ENCODE measurements at places on chromosomes 4 and X.

DNA sequence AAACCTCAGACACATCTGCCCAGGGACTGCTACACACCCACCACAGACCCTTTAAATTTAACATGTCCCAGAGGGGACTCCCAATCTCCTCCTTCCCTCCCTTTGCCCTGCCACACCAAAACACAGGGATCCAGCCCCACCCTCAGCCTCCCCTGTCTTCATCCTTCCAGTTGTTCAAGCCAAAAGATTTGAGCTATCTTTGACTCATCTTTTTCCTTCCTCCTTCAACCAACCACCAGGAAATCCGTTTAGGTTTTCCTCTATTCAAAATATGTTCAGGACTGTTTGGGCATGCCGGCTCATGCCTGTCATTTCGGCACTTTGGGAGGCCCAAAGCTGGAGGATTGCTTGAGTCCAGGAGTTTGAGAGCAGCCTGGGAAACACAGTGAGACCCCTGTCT lies 6.9 kb upstream of the STK32B start:
- no peak for DNase-seq

GRCh38 chr4:38904090-38904666 lies 36.6 kb downstream of the FAM114A1 start:
- DNase-seq: no peak

GRCh38 chr4:81337211-81337610 lies 122.2 kb upstream of the PRKG2 start:
- no peak for DNase-seq

- no peak for DNase-seq
These were observed 37.2 kb upstream of the PPP2R2C start for GRCh38 chr4:6509587-6509986.

DNA sequence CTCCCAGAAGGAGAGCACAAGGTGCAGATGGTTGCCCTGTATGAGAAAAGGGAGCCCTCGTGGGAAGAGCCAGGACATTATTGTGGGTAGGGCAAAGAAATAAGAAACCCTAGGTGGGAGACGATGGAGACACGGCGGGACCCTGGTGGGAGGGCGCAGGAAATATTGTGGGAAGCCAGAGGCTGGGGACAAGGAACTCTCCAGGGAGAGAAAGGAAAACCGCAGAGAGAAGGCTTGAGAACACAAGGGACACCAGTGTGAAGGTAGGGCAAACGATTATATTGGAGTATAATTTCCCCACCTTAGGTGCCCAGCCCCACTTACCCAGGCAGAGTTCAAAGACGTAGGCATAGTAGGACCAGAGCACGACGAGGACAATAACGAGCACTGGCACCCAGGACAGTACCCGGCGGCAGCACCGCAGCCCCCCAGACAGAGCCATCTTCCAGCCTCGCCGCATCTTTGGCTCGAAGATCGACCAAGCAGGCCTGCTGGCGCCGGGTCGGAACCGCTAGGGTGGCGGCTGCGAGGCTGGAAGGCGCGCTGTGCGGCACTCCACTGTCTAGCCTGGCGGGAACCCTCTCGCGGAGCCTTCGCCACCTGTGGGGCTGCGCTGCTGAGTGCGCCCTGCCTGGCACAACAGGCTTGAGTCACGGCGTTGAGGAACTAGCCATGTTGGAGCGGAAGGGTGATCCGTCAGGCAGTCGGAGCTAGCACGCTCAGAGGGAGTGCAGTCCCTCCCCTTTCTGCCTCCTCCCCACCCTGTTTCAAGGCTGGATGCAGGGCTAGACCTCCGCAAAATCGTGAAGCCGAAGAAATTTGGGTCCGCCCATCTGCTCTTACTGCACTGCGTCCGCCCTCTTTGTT lies at the start of gene ZDHHC15:
TSS of gene ZDHHC15 (minus strand) at position 473 of the 867 bp plus-strand sequence. CDS start at position 460, 13 bp downstream.
- peak; percentile 17 for DNase-seq

DNA sequence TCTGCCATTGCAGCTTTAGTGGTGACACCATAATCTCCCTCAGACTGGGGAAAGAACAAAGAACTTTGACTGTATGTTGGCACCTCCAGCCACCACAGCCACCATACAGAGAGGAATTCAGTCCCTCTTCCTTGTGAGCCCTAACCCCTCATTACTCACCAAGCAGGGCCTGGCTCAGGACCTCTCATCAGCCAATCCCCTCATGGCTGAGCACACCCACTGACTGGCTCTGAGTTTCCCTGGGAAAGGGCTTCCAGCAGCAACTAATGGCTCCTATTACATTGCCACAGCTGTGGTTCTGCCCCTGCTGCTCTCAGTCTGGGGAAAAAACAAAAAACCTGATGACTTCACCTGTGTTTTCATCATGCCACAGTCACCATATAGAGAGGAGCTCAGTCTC lies 1482.6 kb downstream of the FAM133A start:
- DNase-seq: no peak

DNA sequence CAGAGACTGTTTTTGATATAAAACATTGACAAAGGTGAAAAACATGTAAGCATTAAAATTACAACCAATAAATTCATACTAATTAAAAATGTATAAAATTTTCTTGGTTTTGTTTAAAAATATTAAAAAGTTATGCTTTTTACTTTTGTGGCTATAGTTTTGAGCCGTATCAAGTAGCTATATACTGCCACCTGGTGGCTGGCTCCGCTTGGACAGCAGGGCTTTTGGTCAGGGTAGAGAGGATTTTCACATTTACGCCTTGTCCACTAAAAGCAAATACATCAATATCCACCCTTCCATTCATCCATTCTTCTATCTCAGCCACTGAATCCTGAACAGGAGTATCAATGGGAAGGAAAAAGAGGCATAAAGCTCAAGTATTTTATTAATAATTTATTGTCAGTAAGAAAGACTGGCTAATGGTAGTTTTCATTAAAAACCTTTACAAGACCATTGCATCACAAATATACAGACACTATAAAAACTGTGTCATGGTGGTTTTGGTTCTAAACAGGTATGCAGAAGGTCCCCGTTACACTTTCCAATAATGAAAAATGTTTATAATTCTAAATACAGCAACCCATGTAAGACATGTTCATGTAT lies 32.1 kb upstream of the MTNR1A start:
- peak; percentile 48 for DNase-seq

- no peak for DNase-seq
These were observed 238.8 kb downstream of the GRIA3 start for GRCh38 chrX:123422875-123423274.

DNA sequence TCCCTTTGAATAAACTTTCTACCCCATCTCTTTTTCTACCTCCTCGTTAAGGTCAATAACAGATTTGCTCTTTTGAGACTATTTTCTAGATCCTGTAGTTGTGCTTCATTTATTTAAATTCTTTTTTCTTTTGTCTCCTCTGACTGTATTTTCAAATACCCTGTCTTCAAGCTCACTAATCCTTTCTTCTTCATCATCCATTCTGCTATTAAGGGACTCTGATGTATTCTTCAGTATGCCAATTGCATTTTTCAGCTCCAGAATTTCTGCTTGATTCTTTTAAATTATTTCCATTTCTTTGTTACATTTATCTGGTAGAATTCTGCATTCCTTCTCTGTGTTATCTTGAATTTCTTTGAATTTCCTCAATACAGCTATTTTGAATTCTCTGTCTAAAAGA lies 36.0 kb upstream of the ARMCX4 start:
- no peak for DNase-seq

GRCh38 chrX:39159921-39160507 lies 358.8 kb downstream of the MID1IP1 start:
- no peak for DNase-seq

All from activated CD4-positive, alpha-beta T cell treated with anti-CD3 and anti-CD28 coated beads for 24 hours (primary cell).